Ovary (tissue), 10 donors: ENCODE measurements at places on chromosomes 12 and 14.
A peak's percentile ranks its signal among the peaks of the same experiment; 100 is the strongest.

DNA sequence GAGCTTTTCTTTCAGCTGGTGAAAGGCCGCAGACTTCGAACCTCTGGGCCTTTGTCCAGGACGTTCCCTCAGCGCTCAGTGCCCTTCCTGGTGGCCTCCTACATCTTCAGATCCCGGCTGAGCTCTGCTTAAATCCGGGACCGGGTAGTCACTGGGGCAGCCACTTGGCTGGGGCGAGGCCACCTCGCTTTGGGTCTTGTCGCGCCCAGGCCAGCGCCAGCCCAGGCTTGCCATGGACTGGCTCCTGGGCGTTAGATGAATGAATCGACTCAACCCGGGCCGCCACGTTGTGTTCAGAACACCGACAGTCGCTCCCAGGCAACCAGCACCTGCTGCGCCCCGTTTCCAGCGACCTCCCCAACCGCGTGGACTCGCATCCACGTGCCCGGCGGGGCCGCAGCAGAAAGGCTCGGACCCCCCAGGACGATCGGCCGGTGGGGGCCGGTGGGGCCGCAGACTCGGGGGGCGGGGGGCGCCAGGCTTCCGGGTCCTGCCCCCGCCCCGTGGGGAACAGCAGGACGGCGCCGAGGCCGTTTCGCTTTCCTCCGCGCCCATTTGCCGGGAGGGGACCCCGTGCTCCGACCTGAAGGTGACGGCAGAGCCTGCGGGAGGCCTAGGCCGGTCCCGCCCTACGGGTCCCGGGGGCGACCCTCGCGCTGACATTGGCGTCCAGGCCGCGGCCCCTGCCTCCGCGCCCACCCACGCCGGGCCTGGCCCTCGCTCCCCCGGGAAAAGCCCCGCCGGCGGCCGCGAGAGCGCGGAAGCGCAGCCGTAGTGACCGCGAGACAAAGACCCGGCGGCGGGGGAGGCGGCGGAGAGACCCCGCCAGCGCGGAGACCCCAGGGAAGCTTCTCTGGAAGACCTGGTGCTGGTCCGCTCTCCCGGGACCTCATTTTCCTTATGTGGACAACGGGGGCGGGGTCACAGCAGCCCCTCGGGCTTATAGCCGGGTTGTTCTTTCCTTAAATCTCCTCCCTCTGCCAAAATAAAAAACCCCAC lies 37.3 kb upstream of the RCOR1 start:
- no peaks in the 10 kb centered on the region for H3K27me3 ChIP-seq
- no peak overlapping the region for H3K27ac ChIP-seq
- no peaks in the 10 kb centered on the region for H3K36me3 ChIP-seq
- H3K4me3 ChIP-seq = peak overlapping the region; percentile 82
- H3K4me1 ChIP-seq = peaks cover 1% of the 10 kb centered on the region

- DNase-seq = no peak
- no peak overlapping the region for H3K4me3 ChIP-seq
- no peaks in the 10 kb centered on the region for H3K27me3 ChIP-seq
- H3K27ac ChIP-seq = no peak overlapping the region
These were observed 16.9 kb downstream of the AEBP2 start for GRCh38 chr12:19456176-19456575.

DNA sequence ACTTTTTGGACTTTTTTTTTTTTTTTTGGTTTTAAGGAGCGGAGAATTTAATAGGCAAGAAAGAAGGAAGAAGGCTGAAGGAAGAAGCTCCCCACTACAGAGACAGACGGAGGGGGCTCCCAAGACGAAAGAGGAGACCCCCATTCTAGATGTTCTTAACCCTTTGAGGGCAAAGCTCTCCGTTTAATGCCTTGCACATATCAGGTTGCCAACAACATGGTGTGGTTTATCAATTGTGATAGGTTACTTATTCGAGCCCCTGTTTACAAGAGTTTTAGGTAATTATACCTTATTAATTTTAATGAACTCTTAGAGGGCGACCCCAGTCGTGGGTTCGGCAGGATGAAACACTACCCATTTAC lies 1.2 kb upstream of the FBXO33 start:
- H3K4me3 ChIP-seq = peak overlapping the region; percentile 83
- H3K27ac ChIP-seq = peak overlapping the region; percentile 98
- no peaks in the 10 kb centered on the region for H3K36me3 ChIP-seq
- no peaks in the 10 kb centered on the region for H3K27me3 ChIP-seq
- no peak for DNase-seq

- DNase-seq = no peak
- H3K36me3 ChIP-seq = no peaks in the 10 kb centered on the region
- no peaks in the 10 kb centered on the region for H3K27me3 ChIP-seq
- H3K4me1 ChIP-seq = no peaks in the 10 kb centered on the region
- H3K4me3 ChIP-seq = no peak overlapping the region
- no peak overlapping the region for H3K27ac ChIP-seq
These were observed 51.7 kb upstream of the G2E3 start for GRCh38 chr14:30507209-30507608.

DNA sequence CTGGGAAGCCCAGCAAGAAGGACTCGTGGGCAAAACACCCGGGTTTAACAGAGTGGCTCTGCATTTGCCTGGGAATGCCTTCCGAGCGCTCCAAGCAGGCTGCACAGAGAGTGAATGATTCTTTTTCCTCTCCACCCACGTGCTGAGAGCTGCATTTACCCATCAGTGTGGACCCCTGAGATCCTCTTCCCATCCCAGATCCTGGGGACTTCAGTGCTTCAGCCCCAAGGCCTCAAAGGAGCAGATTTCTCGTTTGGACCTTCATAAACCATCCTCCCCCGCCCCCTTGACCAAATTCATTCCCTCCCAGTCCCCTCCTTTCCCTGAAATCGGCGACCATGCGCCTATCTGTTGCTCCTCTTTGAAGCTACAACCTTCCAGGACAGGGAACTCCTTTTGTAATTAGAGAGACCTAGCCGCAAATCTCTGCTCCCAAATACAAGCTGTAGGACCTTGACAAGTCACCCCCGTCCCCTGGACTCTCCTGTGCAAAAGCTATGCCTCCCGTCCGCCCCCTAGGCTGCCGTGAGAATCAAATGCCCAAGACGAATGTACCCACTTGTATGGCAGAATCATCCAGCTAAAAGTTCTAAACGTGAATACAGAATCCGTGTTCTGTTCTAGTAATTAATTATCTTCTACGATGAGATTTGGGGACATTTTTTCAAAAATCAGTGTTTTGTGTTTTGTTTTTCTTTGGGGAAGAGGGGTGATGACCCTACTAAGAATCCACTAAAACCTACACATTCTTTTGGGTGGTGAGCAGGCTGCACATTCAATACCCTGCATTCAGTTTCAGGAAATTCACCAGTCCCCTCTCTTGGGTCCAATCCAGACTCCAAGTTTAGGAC lies 8.8 kb downstream of the TBX5 start:
- no peak for DNase-seq
- no peaks in the 10 kb centered on the region for H3K4me1 ChIP-seq
- no peak overlapping the region for H3K27ac ChIP-seq
- no peaks in the 10 kb centered on the region for H3K27me3 ChIP-seq
- H3K4me3 ChIP-seq = no peak overlapping the region

- no peaks in the 10 kb centered on the region for H3K4me1 ChIP-seq
- no peak overlapping the region for H3K27ac ChIP-seq
- H3K4me3 ChIP-seq = no peak overlapping the region
- no peaks in the 10 kb centered on the region for H3K27me3 ChIP-seq
- no peak for DNase-seq
These were observed 275.6 kb upstream of the PPFIA2 start for GRCh38 chr12:82034769-82035168.

GRCh38 chr12:15020156-15020555 lies 47.3 kb downstream of the PDE6H start:
- no peaks in the 10 kb centered on the region for H3K4me1 ChIP-seq
- H3K27ac ChIP-seq = no peak overlapping the region
- no peak overlapping the region for H3K4me3 ChIP-seq
- no peaks in the 10 kb centered on the region for H3K36me3 ChIP-seq

DNA sequence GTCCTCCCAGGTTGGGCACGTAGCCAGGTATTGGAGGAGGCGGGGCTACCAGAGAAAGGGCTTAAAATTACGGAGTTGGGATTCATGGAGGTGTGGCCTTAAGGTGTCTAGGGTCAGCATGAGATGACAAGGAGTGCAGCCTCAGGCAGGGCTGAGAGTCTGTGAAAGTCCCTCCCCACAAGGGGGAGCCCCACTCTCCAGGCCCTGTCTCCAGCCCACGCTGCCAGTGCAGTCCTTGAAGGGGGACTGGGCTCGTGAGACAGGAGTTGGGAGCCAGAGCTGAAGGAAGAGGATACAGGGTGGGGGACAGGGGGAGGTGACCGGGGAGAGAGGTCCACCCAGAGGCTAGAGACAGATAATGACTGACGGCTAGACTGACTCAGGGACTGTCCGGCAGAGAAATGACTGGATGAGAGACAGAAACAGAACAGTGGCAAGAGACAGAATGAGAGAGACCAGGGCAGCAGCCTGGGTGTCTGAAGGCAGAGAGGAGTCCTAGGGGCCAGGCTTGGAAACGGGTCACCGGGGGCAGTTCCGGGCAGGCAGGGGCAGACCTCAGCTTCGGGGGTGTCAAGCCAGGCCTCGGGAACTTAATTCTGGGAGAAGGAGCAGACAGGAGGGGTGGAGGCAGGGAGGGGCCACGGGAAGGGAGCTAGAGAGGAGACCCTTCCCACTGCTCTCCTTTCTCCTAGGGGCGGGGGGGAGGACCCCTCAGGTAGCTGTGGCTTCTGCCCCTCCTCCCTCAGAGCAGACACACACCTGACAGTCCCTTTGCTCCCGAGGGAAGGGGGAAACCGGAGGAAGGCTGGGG lies 970 bp downstream of the CDH24 start:
- no peaks in the 10 kb centered on the region for H3K4me1 ChIP-seq
- H3K4me3 ChIP-seq = no peak overlapping the region
- DNase-seq = no peak
- H3K36me3 ChIP-seq = no peaks in the 10 kb centered on the region

DNA sequence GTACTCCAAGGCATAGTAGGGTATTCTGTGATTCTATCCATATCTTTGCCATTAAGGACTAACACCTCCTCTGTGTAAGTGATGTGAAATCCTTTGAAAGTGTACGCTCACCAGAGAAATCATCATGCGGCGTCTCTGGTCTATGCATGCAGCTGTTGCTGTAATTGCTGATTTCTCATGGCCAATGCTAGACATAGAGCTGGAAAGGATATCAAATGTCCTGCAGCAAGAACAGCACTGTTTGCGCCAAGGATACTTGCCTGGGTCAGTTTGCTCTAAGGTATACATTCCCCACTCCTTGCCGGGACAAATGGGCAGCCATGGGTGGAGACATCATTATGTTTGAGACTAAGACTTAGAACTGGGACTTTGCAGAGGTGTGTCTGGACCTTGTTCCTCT lies 896.4 kb downstream of the BCL11B start:
- DNase-seq = no peak
- H3K4me1 ChIP-seq = no peaks in the 10 kb centered on the region
- no peak overlapping the region for H3K27ac ChIP-seq
- H3K4me3 ChIP-seq = no peak overlapping the region

DNA sequence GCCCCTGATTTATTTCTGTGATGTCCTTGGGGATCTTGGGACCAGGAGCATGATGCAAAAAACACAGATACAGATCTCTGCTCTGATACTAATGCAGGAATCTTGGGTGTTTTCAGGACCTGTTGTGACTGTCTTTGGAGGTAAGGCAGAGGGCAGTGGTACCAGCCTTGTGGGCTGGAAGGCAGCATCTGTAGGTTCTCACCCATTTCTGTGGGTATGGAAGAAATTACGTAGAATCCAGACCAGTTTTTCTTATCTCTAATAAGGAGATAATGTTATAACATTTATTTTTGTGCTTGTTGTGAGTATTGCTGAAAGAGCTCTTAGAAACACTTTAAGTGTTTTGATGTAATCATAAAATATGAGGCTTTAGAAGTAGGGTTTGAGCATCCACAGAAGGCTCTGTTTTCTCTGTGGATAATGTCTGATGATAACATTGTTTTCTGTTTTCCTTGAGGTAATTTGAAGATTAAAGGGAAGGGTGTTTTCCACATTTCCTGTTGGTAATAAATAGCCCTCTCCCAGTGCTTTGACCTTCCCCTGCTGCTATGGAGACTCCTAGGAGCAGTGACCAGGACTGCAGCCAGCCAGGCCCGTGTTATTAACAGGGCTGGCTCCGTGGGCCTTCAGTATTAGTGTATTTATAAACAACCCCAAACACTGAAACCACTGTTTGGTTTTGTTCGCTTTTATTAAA lies 9.4 kb upstream of the DCP1B start:
- H3K36me3 ChIP-seq = no peaks in the 10 kb centered on the region
- peak; percentile 66 for DNase-seq
- no peak overlapping the region for H3K4me3 ChIP-seq
- H3K27me3 ChIP-seq = no peaks in the 10 kb centered on the region

DNA sequence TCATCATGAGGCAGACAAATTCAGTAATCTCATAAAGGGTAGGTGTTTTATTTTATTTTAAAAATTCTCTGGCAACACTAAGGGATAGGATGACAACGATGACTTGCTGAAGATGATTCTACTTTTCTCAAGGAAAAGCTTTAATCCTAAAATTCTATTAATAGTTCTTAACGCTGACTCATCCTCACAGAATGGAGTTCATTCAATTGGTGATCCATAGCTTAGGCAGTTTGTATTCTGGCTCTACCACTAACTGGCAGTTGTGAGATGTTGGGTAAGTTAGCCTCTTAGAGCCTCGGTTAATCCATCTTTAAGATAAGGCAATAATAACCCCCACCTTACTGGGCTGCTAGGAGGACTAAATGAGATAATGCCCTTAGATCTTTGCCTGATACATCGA lies 116.3 kb downstream of the RTN1 start:
- no peaks in the 10 kb centered on the region for H3K36me3 ChIP-seq
- H3K4me3 ChIP-seq = no peak overlapping the region
- no peaks in the 10 kb centered on the region for H3K4me1 ChIP-seq
- no peak for DNase-seq

DNA sequence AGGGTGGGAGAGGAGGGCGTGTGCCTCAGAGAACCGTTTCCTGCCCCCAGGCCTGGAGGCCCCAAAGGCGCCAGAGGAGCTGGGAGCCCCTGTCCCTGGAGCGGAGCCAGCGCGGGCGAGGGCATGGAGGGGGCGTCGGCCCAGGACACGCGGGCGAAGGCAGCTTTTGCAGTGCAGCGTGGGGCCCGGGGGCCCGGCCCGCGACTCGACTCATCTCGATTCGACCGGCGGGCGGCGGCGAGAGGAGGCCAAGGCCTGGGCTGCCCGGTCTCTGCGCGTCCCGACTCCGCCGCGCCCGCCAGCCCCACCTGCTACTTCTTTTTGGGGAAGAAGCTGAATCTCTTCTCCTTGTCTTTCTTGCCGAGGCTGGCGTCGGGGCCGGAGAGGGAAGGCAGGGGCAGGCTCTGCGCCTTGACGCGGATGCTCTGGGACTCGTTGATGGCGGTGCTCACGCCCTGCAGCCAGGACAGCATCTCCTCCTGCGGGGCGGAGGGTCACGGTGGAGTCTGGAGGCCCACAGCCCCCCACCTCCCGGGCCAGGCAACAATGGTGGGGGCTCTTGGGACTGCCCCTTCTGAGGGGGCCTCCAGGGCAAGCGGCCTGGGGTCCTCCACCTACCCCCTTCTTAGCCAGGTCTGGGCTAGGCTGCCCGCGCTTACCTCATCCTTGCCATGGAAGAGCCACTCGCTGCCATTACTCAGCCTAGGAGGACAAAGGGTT lies 44.9 kb downstream of the PLEKHG3 start:
- no peak for DNase-seq
- H3K4me1 ChIP-seq = peaks cover 10% of the 10 kb centered on the region
- H3K36me3 ChIP-seq = no peaks in the 10 kb centered on the region
- no peak overlapping the region for H3K27ac ChIP-seq
- H3K4me3 ChIP-seq = no peak overlapping the region
